Brain microvascular endothelial cell (primary cell): ENCODE measurements at places on chromosomes 5 and 9.

DNA sequence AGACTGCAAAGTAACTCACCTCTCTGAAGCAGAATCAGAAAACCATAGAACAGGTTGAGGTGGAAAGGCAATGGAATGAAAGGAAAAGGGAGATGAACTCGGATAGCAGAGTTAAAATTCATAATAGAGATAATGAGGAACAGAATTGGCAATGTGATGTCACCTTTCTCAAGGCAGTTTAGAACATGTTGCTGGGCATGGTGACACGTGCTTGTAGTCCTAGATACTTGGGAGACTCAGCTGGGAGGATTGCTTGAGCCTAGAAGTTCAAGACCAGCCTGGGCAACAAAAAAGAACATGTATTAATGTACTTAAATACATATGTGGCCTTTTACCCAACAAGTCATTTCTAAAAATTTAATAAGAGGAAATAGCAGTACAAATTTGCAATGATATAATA, 81.6 kb upstream of the MIER3 start:
- DNase-seq = no peak

DNA sequence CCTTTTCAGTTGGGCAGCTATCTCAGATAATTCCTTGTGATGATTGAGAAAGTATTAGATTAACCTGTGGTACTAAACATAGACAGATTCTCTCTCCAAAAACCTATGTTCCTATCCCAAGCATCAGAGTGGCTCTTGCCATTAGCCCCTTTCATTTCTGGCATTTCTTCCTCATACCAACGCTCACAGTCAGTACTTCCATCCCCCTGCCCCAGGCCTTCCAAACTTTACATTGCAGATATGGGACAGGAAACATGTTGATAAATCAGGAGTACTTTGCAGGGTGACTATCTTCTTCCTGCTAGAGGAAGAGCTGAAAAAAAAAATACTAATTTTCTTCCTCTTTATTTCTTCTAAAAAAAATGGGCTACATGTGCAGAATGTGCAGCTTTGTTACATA, 442.6 kb upstream of the RGMB start:
- no peak for DNase-seq

- DNase-seq = no peak
Observed at GRCh38 chr5:1417586-1418225, 27.5 kb downstream of the SLC6A3 start.

DNA sequence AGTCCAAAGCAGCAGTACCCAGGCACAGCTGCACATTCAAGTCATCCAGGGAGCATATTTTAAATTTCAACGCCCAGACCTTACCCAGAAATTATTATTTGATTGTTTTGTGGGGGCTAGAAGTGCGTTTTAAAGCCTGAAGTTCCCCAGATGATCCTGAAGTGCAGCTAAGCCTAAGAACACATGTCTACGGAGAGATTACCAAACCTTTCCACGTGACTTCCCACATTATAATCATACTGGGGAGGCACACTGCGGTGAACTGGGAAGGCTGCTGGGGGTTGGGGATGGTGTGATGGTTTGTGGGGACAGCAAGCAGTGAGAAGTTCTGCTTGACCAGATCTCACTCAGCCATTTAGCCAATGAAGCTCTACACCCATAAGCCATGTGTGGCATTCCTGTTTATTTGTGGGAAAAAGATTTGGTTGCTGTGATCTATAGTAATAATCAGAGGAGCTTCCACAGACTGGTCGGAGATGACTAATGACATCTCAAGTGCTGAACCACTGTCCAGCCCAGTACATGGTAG, 93.4 kb upstream of the CDH6 start:
- no peak for DNase-seq

DNA sequence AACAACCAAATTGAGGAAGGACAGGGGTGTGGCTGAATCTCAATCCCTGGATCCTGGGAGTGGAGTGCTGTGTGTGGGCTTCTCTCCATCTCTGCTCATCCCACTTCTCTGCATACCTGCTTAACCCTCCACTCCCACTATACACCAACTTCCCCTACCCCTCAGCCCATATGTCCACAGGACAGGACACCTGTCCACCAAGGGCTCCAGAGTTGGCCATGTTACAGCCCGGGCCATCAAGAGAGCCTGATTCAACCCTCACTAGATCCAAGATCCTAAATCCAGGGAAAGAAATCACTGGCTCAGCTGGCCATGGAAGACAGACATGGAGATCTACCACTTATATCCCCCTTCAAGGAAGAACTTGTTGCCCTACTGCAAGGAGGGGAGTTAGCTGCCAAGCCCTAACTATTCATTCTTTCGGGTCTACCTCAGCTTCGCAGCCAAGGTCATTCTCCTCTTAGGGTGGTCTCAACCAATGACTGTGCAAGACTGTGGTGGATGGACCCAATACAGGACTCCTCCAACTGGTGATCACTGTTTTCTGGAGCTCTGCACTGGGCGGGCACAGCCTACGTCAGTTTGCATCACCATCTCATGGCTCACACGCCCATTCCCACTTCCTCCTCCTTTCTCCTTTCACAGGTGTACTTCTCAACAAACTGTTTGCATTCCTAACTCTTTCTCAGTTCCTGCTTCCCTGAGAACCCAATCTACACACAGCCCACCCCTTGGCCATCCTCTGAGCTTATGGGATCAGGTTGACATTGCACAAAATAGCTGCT, 53.7 kb upstream of the ZBTB43 start:
- DNase-seq = no peak

GRCh38 chr5:41275813-41276512, 62.6 kb upstream of the C6 start:
- no peak for DNase-seq

DNA sequence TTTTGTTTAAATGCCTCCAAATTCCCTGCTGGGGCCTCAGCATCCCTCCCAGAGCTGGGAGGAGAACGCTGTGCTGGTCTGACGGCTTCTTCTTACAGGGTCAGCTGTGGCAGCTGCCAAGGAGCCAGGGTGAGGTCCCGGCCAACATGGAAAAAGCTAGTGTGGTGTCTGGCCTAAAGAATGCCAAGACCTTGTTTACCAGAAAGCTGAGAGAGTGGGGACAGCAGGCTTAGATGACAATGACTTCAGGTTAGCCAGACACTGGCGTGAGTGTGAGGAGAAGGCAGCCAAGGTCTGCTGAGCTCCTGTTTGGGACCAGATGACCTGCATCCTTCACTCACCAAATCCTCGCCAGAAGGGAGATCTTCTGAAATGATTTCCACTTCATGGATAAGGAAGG, 112.5 kb downstream of the CRB2 start:
- no peak for DNase-seq

DNA sequence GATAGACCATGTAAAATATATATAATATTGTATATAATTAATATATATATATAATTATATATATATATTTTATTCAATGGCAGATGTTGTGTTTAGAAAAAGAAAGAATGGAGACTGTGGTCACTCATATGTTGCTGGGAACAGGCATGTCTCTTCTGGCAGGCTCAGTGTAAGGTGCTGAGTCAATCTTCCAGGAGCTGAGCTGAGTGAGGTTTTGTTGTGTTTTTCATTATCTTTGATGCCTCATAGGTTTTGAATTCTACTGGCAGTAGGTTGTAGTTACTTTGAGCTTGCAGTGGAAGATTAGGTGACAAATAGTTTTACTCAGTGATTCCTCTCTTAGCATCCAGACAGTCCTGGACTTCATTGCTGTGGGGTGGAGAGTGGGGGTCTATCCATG, 561.3 kb downstream of the IRX1 start:
- no peak for DNase-seq

- DNase-seq = no peak
Observed at GRCh38 chr5:111268300-111268699, 44.1 kb downstream of the CAMK4 start.

GRCh38 chr5:41637424-41637823, 127.0 kb upstream of the PLCXD3 start:
- no peak for DNase-seq

DNA sequence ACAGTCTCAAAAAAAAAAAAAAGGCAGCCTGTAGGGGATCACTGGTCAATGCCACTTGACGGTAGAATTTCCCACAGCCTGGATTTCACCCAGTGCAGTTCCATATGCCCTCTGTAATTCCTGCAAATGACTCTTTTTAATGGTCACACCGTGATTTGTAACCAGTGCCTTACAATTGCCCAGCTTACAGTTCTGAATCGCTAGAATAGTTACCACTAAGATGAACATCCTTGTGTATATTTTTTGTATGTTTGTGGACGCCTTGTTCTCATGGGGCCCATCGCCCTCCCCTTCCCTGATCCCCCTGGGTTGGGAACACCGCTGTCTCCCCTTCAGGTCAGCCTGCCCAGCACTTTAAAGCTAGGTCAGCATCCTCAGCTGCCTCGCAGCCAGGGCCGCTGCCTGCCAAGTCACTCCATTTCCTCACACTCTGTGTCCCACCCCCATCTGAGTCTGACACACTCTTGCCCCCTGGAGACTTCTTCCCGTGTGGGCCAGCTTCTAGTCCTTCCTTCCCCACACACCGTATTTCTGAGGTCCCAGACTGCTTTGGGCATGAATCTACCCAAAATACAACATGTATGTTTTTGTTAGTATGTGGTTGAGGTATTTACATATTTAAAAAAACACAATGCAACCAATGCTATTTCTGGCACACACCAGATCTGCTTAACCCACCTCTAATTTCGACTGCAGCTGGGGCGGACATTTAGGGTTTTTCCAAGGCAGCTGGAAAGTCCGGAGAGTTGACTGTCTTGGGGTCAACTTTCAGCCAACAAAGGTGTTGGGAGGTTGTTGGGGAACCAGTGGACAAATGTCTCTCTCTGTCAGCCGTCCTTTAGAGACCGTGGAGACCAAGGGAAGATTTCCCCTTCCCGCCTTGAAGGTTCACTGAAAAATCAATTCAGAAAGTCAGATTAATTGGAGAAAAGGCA, 120.5 kb upstream of the NEK6 start:
- DNase-seq = no peak

DNA sequence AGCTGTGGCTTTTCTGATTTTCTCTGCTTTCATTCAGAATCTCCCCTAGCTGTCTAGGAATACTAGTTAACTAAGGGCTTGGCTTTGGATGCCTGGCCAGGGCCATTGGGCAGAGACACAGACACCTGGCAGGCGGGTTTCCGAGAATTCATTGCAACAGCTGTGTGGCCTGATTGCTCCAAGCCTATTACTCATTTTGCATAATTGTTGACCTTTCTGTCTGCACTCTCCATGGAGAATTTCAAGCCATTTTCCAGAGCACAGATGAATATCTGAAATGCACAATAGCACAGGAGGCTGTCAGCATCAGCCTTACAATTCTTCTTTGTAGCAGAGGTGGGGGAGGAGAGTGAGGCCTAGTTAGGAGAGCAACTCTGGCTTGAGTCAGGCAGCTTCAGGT, 310.5 kb downstream of the DMAC1 start:
- DNase-seq = no peak

GRCh38 chr9:109963079-109963478, 183.1 kb downstream of the PALM2AKAP2 start:
- no peak for DNase-seq

DNA sequence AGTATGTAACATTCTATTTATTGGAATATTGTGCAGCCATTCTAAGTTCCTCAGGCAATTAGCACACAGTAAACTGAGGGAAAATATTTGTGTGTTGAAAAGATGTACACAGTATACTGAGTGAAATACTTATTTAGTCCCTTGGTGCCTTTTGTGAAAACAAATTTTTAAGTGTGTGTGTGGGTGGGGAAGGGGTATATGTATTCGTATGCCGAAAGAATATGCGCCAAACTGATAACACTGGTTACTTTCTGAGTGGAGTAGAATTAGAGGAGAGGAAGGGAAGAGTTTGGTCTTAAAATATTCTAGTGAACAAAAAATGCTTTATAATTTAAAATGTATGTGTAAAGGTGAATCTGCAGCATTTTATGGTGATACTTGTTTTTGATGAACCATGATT, 3.1 kb downstream of the DCP2 start:
- DNase-seq = no peak

DNA sequence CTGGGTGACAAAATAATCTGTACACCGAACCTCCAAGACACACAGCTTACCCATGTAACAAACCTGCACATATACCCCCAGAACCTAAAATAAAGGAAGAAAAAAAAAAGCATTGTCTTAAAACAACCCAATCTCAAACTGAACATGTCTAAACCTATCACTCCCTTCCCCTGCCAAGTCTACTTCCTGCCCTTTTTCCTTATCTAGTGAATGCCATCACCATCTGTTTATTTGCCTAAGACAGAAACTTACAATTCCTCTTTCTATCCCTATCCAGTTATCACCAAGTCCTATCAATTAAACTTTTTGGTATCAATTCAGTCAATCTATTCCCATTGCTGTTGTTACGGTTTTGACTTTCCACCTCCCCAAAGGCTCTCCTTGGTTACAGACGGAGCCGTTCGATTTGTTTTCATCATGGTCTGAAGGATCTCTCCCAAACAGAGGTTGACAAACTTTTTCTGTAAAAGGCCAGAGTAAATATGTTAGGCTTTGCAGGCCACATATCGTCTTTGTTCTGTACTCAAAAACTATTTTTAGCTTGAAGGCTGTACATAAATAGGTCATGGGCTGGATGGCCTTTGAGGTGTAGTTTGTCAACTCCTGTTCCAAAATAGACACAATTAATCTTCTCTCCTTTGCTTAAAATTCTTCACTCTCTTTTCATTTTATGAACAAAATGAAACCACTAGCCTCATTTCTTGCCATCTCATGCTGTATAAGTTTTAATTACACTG, 12.1 kb downstream of the NOL8 start:
- no peak for DNase-seq

DNA sequence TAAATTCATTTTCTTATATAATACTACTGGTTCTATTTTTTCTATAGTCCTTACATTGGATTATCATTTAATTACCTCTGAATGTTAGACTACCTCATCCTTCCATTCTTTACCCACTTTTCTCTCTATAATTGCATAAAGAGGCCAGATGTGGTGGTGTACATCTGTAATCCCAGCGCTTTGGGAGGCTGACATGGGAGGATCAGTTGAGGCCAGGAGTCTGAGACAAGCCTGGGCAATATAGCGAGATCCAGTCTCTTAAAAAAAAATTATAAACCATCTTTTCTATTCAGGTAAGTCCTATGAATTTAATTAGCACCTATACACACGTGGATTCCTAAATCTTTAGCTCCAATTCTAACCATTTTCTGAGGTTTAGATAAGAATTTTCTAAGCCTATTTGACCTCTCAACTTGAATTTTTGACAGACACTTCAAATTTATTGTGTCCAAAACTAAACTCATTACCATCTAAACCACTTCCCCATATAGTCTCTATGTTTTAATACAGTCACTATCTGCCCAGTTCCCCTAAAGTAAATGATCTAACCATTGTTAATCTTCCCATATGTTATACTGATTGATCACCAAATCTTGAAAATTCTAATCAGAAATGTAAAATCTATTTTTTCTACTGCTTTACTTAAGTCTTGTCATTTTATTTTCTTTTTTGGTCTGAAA, 33.0 kb upstream of the CHD1 start:
- DNase-seq = no peak

- peak; percentile 22 for DNase-seq
Observed at GRCh38 chr5:77425998-77426659, 66.0 kb downstream of the WDR41 start.

DNA sequence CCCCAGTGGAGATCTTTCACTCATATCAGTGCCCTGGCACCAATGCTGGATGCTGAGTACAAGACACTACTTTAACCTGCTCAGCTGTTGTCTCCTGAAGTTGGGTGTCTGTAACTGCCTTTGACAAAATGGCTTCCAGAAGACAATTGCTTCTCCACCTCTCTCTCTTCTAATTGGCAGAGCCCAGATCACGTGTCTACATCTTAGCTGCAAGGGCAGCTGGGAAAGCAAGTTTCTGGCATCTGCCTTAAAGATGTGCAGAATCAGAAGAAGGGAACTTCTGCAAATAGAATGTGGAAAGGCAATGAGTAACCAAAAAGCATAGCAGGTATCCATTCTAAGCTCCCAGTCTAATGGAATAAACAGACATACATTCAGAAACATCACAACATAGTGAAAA, 81.1 kb downstream of the PDZD2 start:
- no peak for DNase-seq

GRCh38 chr5:76964060-76964459, 11.2 kb downstream of the CRHBP start:
- DNase-seq = no peak
